Stimulated activated CD4-positive, alpha-beta T cell treated with anti-CD3 and anti-CD28 coated beads, Interleukin-15, amount 100 ng/mL, for 48 hours (primary cell): ENCODE measurements at places on chromosomes 7 and 10.

DNA sequence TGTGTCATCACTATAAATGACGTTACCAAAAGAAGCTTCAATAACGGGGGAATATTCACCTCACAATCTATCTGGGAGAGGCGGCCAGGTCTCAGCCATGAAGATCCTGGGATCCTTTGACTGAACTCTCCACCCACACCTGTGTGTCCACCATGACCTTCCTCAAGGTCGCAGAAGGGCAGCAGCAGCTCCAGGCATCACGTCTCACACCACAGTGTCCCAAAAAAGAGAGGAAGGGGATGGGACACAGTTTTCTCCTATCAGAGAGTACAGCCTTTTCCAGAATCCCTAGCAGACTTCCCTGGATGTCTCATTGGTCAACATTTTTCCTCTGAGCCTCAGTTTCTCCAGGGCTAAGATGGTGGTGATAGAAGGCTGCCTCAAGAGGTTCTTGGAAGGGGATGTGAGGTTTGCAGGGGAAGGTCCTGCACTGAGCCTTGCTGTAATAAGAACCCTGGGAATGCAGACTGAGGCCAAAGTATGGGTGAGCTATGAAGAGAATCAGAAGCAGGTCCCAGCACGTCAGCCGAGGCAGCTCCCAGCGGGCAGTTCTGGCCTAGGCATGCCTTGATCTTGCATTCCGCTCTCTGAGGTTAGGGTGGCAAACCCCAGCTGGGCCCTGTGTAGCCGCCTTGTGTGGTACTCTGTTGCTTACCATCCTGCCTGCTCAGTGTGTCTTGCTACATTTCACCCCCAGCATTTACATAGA lies 63.8 kb downstream of the COL26A1 start:
- no peak for DNase-seq

DNA sequence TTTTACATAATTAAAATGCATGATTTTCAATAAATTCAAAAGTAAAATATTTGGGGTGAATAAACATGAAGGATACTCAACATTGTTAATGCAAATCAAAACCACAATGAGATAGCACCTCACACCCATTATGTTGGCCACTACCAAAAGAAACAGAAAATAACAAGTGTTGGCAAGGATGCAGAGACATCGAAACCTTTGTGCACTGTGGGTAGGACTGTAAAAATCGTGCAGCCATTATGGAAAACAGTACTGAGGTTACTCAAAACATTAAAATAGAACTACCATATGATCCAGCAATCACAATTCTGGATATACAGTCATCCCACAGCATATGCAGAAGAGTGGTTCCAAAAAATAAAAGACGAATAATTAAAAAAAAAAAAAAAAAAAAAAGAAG lies 13.1 kb downstream of the EZH2 start:
- DNase-seq, result no peak

GRCh38 chr10:19616966-19617365 lies 199.3 kb upstream of the PLXDC2 start:
- no peak for DNase-seq

DNA sequence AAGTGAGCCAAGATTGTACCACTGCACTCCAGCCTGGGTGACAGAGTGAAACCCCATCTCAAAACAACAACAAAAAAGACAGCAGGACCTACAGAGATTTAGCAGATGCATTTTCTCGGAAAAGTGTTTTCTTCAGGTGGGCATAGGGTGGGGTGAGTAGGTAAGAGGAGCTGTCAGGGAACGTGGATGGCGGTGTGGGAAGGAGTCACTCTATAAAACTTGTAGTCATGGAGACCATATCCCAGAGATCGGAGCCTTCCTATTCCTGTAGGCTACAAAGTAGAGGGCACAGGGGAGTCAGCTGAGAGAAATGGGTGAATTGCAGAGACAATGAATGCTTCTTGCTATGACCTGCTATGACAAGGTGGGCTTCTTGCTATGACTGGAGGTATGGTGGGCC lies 283.0 kb upstream of the FOXK1 start:
- no peak for DNase-seq
